NCI-H526 treated with DMSO at 0.1 percent for 48 hours (cell line): ENCODE measurements at places on chromosomes 1 and 21.
A peak's percentile ranks its signal among the peaks of the same experiment; 100 is the strongest.

GRCh38 chr1:205229399-205229871 is 1.7 kb downstream of the TMCC2 start:
- peak; percentile 74 for DNase-seq

- no peak for DNase-seq
These were observed 27.8 kb upstream of the RAP1GAP start for GRCh38 chr1:21696931-21697330.

- no peak for DNase-seq
These were observed 218.8 kb downstream of the LMX1A start for GRCh38 chr1:165137551-165138316.

DNA sequence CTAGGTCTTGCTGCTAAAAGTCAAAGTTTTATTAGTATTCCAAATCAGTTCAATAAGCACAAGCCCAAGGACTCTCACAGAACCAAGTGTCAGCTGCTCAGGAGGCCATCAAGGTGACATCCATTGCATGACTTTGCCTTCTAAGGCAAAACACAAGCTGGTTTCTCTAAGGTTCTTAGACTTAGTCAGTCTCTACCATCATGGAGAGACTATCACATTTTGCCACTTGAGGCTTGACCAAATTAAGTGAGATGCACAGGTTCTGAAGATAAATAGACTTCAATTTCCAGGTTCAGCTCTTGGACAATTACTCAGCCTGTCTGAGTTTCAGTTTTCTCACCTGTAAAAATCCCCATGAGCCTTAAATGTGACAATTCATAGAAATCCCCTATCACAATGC is 29.0 kb downstream of the TRIT1 start:
- DNase-seq, result no peak

- DNase-seq, result no peak
These were observed 91.9 kb upstream of the CTTNBP2NL start for GRCh38 chr1:112304126-112304525.

- DNase-seq, result no peak
These were observed 6.0 kb downstream of the COL24A1 start for GRCh38 chr1:86150553-86151055.

GRCh38 chr1:48556186-48556850 is 84.3 kb upstream of the SPATA6 start:
- no peak for DNase-seq

DNA sequence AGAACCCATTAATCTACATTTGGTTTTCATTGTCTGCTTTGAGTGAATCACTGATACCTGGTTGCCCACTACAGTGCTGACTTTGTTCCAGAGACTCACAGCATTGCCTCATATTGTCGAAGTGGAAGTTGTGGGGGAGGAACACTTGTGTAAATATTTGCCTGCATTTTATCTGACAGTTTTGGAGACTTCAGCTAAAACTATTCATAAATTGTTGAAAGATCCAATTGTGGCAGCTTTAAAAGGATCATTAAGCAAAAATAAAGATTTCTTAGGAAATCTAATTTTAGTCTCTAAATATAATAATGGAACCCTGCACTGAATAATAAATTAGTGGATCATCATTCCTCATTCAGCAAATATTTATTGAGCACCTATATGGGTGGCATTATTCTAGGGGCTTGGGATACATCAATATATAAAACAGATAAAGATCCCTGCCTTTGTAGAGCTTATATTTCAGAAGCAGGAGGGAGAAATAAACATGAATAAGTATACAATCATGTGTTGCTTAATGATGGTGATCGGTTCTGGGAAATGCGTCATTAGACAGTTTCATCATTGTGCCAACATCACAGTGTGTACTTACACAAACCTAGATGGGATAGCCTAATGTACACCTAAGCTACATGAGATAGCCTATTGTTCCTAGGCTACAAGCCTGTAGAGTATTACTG is 73.5 kb downstream of the OSBPL9 start:
- DNase-seq, result no peak
